Stimulated activated CD8-positive, alpha-beta memory T cell treated with anti-CD3 and anti-CD28 coated beads, Interleukin-4, amount 100 ng/mL, for 4 hours (primary cell): ENCODE measurements at places on chromosomes 2 and 18.

- no peak for DNase-seq
These were observed 126.2 kb upstream of the EML6 start for GRCh38 chr2:54597153-54597848.

DNA sequence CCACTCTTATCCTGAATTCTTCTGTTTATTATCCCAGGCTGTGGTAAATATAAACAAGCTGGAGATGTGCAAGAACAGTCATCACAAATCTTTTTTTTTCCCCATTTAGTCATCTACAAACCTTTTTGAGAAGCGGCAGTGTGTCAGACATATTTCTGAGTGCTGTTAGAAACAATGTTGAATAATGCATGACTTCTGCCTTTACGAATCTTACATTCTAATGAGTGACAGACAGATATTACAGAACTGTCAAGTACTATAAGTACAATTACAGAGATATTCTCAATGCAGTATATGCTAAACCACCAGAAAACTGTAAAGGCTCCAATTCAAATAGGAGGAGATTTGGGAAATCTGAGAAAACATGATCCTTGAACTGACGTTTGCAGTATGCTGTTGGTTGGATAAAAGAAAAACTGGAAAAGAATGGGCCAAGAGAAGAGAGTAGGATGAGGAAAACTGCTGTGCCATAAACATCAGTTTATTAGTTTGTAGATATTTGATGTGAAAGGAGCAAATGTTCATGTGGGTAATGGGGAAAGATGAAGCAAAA is 379.5 kb upstream of the SLC8A1 start:
- DNase-seq = no peak

DNA sequence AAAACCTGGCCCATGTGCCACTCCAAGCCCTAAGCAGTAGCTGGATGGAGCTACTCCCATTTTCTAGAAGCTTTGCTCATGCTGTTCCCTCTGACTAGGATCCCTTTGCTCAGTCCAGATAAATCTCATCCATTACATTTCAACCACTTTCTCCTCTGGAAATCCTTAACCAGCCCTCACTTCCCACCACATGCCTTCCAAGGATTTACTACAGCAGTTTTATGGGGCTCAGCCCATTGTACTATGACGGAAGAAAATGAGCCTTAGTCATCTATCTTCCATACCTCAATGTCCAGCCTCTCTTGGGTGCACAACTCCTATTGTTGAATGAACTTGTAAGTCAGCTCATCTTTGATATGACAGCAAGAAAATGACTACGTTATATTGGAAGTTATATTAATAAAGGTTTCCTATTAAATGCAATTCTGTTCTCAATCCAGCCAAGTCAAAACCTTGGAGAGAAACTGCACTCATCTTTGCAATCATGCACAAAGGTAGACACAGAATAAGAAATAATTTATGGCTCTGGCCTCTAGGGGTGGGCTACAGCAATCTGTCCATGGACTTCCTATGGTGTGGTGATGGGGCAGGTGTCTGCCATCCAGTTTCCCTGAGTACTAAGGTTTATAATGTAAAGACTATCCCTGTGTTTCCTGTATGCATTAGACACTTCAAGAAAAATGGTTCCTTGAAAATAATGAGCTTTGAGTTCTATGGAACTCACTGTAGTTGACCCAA is 3.4 kb downstream of the B4GALT6 start:
- DNase-seq = no peak

DNA sequence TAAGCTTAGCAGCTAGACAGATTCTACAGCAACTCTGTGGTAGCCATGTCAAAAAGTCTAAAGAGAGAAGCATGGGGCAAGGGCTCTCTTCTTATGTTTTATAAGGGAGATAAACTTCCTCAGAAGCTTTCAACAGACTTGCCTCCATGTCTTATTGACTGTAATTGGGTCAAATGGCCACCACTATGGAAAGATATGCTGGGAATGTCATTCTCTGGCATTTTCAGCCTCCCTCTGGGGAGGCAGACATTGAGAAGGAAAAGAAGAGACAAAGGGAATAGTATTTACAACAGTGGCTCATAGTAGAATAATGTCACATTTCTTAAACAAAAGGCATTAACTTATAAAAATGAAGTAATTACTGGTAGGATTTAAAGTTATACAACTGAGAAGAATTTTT is 1964.5 kb upstream of the PIK3C3 start:
- no peak for DNase-seq

DNA sequence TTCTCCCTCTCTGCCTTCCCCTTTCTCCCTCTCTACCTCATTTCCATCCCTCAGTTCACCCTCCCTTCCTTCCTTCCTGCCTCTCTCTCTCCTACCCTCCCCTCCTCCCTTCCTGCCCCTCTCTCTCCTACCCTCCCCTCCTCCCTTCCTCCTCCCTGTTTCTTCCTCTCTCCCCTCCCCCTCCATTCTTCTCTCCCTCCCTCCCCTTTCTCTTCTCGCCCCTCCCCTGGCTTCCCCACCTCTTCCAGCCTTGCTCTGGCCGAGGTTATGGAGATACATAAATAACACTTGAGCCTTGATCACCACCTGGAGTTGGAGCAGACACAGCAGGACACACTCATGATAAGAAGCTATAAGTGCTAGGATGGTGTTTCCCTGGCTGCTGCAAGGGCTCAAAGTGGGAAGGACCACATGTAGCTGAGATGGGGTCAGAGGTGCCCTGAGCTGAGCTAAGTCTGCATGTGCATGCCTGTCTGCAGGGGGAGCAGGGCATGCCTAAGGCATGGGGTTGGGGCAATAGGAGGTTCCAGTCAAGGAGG is 326.1 kb upstream of the HS6ST1 start:
- no peak for DNase-seq

DNA sequence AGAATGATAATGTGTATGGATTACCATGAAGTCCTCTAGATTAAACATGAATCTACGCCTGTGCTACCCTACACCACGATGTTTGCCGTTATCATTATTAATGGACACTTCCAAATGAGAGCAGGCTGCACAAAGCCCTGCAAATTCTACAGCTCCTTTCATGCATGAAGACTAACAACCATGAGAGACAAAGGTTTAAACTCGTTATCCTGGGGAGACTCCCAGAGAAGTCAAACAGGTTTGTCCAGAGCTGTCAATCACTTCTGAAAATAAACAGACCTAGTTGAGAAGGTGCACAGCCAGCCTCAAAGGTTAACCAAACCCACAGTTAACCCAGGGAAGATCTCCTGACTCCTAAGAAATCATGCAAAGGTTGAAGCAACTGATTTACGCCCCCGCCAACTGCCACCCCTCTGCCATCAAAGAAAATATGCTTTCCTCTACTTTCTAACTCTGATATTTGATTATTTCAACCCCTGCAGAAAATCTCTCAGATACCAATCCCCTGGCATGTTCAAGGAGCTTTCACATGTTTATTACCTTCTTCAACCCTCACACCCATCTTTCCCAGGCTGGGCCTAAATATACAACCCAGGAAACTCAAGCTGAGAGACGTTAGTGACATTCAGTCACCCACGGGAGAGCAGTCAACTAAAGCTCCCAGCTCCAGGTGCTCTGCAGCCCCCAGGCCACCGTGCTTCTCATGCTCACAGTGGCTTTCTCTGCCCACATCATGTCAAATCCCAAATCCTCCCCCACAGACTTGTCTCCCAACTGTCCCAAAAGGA is 35.9 kb downstream of the MYO5B start:
- DNase-seq = no peak

GRCh38 chr18:56291294-56291693 is 347.1 kb downstream of the TXNL1 start:
- DNase-seq = no peak

GRCh38 chr2:28206762-28207161 is 185.9 kb upstream of the FOSL2 start:
- no peak for DNase-seq

DNA sequence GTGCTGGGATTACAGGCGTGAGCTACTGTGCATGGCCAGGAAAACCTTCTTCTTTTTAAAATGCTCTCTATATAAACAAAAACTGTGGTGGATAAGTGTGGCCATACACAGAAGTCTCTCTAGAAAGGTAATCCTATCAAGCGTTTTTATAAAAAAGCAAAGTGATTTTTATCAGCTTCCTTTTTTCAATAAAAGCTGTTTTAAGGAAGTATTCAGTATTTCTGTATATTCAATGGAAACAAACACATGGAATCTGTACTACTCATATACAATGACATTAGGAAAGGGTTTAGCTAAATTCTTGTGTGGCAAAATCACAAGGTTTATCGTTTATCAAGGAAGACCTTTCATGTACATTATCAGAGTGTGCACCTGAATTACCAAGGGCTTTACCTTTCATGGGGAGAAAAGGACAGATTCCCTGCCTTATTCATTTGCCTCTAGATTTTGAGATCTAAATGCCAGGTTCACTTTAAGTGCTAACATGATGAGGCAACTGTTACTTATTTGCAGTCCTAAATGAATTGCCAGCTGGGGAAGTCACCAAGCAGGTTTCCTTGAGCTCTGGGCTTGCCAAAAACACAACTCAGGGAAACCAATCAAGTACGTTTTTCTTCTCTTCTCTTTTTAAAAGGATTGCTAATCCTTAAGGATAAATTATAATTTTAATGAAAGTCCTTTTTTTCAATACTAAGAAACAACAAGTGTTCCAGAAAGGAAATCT is 70.8 kb downstream of the RTN4 start:
- DNase-seq = no peak

DNA sequence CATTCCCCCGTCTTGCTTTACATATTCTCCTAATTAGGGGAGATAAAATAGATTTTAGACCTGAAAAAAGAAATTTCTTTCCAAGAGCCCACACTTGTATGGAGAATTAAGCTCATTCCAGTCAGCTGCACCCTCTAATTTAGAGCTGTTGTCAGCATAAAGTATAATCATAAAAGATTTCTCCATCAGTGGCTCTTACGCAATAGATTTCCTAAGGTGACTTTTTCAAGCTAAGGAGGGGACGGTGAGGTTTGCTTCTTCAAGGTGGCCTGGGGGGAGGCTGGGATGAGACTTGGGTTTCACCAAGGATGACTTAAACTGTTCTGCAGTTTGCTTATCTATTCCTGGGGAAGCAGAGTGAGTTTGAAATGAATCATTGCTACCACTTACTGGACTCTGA is 426.2 kb downstream of the NBAS start:
- DNase-seq = no peak

DNA sequence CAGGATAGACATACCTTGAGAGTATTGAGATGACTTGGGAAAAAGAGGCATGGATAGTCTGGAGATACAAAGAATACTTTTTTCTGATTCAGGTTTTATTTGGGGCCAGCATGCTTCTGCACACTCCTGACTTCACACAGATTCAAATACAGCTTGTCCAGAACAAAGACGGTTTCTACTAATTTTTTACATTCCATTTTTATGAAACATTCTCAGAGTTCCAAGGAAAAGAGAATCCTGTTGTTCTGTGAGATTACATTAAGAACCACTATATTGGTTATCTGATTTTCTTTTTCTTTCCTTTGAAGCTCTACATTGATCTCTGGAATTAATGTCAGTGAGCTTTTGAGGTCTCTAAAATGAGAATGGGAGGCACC is 41.0 kb downstream of the PTPRM start:
- DNase-seq = no peak

DNA sequence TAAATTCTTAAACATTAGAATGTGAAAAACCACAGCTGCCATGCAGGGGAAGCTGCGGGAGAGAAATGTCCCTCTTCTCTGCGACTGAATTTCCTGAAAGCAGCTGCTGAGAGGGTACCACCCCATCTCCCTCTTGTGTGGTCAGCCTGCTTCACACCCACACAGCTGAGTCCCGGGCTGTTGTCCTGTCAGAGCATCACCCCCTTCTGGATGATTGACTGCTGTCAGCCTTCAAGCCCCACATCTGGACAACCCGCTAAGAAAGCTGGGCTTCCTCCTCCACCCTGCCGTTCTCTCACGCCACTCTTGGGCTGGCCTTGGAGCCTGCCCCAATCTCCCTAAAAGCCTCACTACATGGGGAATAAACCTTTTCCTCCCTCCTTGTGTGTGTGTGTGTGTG is 26.0 kb downstream of the SH3YL1 start:
- no peak for DNase-seq

- no peak for DNase-seq
These were observed 17.5 kb upstream of the DRC1 start for GRCh38 chr2:26384183-26384582.

DNA sequence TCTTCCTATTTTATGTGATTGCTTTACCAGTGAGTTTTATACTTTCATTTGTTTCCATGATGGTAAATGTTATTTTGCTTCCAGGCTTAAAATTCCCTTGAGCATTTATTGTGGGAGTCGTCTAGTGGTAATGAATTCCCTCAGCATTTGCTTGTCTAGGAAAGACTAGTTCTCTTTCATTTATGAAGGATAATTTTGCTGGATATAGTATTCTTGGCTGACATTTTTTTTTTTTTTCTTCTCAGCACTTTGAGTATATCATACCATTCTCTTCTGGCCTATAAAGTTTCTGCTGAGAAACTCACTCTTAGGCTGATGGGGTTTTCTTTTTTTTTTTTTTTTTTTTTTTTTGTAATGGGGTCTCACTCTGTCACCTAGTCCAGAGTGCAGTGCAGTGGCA is 99.1 kb downstream of the EDAR start:
- DNase-seq = no peak

- DNase-seq = no peak
These were observed 4.4 kb downstream of the ACTR3 start for GRCh38 chr2:113894156-113894743.

DNA sequence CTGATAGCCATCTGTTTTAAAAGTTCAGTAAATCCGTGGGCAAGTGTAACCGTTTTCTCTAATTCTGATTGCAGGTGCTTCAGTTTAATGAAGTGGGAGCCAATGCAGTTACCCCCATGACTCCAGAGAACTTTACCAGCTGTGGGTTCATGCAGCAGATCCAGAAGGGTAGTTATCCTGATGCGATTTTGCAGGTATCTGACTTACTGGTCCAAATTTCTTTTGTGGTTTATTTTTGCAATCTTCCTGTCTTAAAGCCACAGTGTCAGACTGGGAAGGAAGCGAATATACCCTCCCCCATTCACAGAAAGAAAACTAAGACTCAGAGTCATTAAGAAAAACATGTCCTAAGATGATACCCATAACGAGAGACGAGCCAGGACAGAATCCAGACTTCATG is 7.7 kb downstream of the SERPINB2 start:
- DNase-seq = no peak

DNA sequence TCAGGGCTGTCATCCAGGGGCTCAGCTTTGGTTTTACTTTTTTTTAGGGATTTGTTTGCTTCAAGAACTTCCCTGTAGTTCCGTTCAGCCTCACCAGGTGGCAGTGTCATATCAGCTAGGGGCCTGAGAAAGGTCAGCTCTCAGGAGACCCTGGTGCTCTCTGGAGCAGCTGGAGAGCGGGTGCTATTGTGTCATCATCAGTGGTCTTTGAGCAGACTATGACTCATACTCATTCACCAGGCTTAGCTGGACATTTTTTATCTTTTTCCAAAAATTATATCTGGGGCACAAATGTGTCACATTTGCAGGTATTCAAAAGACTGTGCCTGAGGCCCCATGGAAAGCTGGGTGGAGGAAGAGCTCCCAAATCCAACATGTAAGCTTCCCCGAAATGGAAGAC is 24.4 kb downstream of the ZNF892 start:
- no peak for DNase-seq
